ENCODE measurements at places on chromosomes 3 and 15. TPM values are rescaled to one million over a fixed set of nuclear protein-coding genes. Genes with fewer than 3 reads are reported as not detected.

The DENND6A gene
- 28.2 TPM for total RNA-seq

The UPK1B gene
- total RNA-seq: 52.0 TPM

- no peak for DNase-seq
Measured at GRCh38 chr3:55824406-55824805, 337.3 kb upstream of the WNT5A start.

DNA sequence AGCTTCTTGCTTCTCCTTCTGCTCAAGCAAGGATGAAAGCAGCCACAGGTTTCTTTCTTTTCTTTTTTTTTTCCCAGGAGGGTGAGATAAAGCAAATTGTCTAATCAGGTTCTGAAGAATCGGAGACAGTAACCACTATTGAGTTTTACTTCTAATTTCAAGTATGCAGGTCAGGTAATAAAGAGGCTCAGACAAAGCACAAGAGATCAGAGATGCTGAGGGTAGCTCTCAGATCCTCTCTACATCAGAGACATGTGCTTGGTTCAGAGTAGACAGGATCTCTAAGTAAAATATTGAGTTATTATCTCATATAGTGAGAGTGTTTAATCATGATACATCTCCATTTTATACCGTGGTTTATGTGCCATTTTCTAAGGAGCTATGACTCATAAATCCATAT, 168.5 kb downstream of the NFKBIZ start:
- no peak for DNase-seq

The C3orf85 gene
- total RNA-seq: 2.6 TPM

The AGBL1 gene
- 4.8 TPM for total RNA-seq

DNA sequence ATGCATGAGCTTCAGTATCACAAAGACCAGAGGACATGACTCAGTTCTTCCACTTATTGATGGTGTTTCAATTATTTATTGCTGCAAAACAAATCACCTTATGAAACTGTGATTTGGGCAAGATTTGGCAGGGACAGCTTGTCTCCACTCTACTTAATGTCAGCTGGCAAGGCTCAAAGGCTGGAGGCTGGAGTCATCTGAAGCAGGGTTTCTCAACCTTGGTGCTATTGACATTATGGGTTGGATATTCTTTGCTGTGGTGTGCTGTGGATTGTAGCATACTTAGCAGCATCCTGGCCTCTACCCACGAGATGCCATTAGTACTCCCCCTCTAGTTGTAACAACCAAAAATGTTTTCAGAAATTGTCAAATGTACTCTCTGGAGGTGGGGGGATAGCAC, 138.8 kb upstream of the PEX5L start:
- DNase-seq: no peak

GRCh38 chr3:101810022-101810418, 31.0 kb downstream of the NXPE3 start:
- no peak for DNase-seq

- peak; percentile 97 for DNase-seq
Measured at GRCh38 chr15:84600687-84601554, at the start of gene ZSCAN2. TSS of gene ZSCAN2 (plus strand) at chr15:84601009. CDS start at chr15:84603928, 2,919 bp downstream.

The PLA2G4F gene
- 3.1 TPM for total RNA-seq

- no peak for DNase-seq
Measured at GRCh38 chr15:87604857-87605446, 651.6 kb downstream of the NTRK3 start.

The UROC1 gene
- total RNA-seq: 0.48 TPM

The SMARCC1 gene
- total RNA-seq: 46.2 TPM

The NPRL2 gene
- total RNA-seq: 13.7 TPM

DNA sequence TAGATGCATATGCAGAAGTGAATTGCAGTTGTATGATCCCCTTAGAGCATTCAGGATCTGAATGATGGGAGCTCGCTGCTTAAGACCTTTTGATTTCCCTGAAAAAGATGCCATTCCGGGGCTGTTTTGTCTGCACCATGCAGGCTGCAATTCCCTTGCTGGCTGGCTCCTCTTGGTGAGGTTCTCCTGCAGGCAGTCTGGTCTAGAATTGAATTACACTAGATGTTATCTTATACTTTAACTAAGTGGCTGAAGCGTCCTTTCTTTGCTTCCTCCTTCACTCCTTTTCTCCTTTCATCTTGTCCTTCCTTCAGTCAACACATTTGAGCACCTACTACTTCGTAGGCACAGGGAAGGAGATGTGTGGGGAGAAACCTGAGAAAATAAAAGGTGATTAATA, 18.6 kb upstream of the MYZAP start:
- no peak for DNase-seq

The CRBN gene
- 102 TPM for total RNA-seq

- no peak for DNase-seq
Measured at GRCh38 chr15:63698692-63699091, 101.5 kb downstream of the FBXL22 start.

DNA sequence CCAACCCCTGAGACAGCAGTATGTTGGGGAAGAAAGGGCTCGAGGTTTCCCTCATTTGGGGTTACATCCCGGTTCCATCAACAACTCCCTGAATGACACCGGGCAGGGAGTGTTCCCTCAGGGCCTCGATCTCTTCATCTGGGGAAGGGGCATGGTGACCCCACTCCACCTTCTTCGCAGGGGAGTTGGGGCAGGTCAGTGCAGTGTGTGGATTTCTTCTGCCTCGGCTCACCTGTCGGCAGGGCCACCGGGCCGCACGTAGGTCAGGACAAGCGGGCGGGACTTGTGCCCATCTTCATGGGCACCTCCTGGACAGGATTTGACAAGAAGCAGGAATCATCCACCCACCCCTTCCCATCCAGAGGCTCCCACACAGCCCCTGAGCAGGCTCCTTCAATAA, 17.4 kb downstream of the GRIP2 start:
- no peak for DNase-seq

The APOD gene
- total RNA-seq: not detected

DNA sequence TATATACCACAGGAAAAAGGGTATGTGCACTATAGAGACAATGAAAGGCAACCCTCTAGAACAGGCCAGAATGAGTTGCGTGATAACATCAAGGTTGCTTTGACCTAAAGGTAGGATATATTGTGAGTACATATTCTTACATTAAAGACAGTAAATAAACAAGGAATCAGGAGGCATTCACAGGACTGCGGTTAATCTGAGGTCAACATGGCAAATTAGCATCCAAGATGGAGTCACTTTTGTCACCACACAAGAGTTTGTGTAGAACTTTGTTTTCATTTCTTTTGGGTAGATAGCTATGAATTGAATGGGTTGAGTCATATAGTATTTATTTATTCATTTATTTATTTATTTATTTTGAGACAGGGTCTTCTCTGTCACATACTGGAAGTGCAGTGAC, 11.5 kb upstream of the SCAP start:
- DNase-seq: no peak

DNA sequence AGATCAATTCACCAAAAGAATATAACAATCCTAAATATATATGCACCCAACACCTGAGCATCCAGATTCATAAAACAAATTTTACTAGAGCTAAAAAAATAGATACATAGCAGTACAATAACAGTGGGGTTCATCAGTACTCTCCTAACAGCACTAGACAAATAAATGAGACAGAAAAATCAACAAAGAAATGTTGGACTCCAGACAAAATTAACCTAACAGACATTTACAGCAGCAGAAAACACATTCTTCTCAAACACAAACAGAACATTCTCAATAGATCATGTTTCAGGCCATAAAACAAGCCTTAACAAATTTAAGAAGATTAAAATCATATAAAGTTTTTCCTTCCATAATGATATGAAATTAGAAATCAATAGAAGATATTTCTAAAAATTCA, 124.8 kb upstream of the NECTIN3 start:
- no peak for DNase-seq

The ANKUB1 gene
- 40.9 TPM for total RNA-seq

DNA sequence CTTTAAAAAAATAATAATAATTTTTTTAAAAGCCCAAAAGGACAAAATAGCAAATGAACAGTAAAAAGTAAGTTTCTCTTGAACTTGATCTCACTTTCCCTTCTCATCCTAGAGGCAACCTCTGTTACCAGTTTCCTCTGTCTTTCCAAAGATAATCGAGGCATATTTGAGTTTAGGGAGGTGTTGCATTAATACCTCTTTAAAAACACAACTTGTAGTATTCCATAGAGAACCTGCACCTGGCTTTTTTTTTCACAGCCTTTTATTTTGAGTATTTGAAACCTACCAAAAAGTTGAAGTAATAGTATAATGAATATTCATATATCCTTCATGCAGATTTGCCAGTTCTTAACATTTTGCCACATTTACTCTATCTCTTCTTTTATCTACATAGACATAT, 9.1 kb downstream of the CSK start:
- DNase-seq: no peak

DNA sequence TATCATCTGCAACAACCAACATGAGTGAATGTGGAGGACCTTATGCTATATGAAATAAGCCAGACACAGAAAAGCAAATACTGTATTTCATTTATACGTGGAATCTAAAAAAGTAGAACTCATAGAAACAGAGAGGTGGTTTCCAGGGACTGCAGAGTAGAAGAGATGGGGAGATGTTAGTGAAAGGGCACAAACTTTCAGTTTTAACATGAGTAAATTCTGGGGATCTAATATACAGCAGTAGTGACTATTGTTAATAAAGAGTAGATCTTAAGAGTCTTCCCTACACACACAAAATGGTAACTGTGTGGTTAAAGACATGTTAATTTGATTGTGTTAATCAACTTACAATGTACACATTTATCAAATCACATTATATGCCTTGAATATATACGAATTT, 20.9 kb upstream of the MELTF start:
- DNase-seq: no peak

DNA sequence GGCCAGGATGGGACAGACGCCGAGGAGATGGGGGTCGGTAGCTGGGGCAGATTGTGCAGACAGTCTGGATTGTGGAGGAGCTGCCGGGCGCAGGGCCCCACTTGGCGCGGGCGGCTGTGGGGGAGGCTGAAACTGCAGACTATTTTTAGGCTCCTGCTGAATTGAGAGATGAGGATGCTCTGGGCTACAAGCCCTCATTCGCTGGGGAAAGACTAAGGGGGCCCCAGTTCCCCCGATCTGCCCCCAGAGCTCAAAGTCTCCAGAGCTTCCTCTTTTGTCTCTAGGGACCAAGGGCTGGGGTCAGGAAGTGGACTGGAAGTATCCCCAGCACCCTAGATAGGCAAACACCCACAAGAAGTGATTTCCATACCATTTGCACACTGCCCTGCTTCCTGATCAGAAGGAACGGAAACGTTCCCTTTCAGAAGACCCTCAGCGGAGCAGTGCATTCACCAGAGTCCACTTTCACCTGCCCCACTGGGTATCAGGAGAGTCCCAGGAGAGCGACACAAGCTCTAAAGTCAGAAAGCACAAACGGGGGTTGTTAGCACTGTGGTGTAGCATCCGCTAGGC, 29.7 kb downstream of the SEMA7A start:
- peak; percentile 87 for DNase-seq

The SUSD5 gene
- 6.0 TPM for total RNA-seq

GRCh38 chr15:51878446-51879386, 49.3 kb downstream of the TMOD3 start:
- DNase-seq: peak; percentile 84

- no peak for DNase-seq
Measured at GRCh38 chr3:180980611-180981010, 8.9 kb downstream of the DNAJC19 start.

The ABHD2 gene
- total RNA-seq: 54.7 TPM

DNA sequence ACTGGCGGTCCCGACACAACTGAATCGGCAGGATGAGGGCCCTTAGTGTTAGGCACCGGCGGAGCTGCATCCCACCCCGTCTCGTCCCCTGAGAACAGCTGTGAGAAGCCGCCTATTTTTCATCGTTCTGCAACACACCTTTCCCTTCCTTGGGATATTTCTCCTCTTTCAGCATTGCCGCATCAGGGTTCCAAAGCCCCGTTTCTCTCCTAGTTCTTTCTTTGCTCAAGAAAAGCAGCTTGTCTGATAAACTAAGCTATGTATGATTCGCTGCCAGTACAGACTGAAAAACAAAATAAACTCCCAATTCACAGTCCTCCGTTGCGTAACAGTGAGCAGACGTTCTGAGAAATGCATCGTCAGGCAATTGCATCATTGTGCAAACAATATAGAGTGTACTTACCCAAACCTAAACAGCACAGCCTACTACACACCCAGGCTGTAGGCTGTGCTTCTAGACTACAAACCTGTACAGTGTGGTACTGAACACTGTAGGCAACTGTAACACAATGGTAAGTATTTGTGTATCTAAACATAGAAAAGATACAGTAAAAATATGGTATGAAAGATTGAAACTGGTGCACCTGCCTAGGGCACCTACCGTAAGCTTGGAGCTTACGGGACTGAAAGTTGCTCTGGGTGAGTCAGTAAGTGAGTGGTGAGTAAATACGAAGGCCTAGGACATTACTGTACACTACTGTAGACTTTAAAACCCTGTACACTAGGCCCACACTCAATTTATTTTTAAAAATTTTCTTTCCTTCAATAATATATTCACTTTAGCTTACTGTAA, 8.9 kb upstream of the ADAMTS17 start:
- peak; percentile 90 for DNase-seq

- no peak for DNase-seq
Measured at GRCh38 chr15:71396536-71397125, 281.4 kb downstream of the THSD4 start.

- DNase-seq: no peak
Measured at GRCh38 chr3:84318273-84318809, 640.4 kb upstream of the CADM2 start.

- DNase-seq: peak; percentile 73
Measured at GRCh38 chr15:81303244-81304225, 20.4 kb downstream of the STARD5 start.

DNA sequence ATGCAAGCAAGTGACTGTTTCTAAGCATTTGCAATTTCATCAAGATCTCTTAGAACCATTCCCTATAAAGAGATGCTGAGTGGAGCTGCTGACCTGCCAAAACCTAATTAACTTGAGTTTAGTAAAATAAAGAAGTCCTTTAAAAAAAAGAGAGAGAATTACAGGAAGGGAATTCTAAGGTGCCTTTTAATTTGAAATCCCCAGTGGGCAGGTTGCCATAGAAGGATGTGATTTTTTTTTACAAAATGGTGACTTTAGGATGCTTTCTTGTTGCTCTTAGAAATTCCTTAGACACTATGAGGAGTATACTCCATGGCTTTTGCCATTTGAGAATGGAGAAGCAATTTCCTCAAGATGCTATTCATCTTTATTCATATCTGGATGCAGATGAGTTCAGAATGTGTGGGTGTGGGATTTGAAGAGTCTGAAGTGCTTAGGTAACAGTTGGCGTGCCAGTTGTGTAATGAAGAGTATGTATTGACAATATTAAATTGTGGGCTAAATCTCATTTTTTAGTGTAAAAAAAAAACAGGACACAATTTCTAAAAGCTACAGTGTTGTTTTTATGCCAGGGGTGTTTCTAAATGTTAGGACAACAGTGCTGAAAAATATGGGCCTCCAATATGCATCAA, 13.6 kb downstream of the LRRC3B start:
- no peak for DNase-seq

GRCh38 chr3:194688200-194688740, 2.6 kb downstream of the FAM43A start:
- DNase-seq: peak; percentile 31

The NUP210 gene
- 1.9 TPM for total RNA-seq

The EPHA6 gene
- 1.4 TPM for total RNA-seq

GRCh38 chr3:116233711-116234357, 211.5 kb downstream of the LSAMP start:
- peak; percentile 68 for DNase-seq
